ENCODE measurements at places on chromosomes 6 and 20.
A peak's percentile ranks its signal among the peaks of the same experiment; 100 is the strongest.

DNA sequence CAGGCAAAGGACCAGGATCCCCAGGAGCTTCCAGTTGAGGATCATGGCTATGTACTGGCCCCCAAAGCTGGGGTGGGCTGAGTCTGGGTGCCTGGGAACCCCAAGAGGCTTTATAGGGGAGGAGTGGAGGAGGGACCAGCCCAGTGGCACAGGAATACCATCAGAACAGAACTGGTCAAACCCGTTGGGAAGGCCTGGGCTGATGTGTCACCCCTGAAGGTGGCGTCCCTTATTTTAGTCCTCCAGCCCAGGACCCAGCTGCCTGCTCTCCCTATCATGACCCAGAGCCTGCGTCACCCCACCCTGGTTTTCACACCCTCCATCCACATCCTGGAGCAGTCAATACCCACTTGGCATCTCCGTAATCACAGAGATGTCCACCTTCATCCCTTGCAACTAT, at the start of gene PSORS1C2:
Gene PSORS1C2 (minus strand): TSS at position 85 of the 400 bp plus-strand sequence. CDS start 40 bp downstream, at position 45.
- no peak for DNase-seq

DNA sequence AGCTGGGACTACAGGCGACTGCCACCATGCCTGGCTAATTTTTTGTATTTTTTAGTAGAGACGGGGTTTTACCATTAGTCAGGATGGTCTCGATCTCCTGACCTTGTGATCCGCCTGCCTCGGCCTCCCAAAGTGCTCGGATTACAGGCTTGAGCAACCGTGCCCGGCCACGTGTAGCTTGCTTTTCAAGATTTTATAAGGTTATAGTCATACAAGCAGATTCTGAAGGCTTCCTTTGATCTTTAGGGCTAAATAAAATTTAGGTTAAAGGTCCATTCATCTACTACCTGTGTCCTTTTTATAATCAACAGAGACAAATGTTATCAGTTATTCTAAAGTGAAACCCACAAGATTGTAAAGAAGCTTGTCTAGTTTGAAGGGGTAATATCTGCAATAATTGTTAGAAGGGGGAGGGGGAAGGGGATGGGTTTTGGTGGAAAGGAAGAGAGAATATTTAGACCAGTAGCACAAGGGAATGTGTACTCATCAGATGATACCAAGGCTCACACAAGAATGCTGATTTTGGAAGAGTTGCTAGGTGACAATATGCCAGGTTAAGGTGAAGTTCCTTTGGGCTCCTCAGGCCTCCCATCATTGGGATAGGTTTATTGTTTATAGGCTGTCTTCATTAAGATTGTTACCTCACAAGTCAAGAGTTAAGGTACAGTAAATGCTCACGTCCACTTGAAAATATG, 284.7 kb downstream of the ALDH8A1 start:
- no peak for DNase-seq

DNA sequence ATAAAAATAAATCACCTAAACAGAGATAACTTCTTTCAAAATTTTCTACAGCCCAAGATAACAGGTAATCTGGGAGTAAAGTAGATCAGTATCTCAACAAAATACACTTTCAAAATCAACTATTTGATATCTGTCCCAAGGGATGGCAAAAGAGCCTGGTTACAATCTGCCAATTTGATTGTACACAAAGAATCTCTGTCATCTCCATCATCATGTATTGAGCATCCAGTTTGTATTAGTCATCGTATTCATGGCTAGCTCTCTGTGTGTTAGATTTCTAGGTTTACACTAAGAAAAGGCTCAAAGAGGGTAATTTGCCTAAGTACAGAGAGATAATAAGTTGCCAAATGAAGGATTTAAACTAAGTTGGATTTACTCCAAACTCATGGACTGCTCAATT, 329.0 kb upstream of the NRSN1 start:
- no peak for DNase-seq

- DNase-seq, result no peak
Measured at GRCh38 chr6:56556751-56557540, 85.7 kb downstream of the DST start.

- DNase-seq, result no peak
Measured at GRCh38 chr20:25863536-25864325, 167.1 kb upstream of the ZNF337 start.

GRCh38 chr6:141809901-141810300, 322.8 kb upstream of the GJE1 start:
- DNase-seq, result no peak

- DNase-seq, result no peak
Measured at GRCh38 chr6:99993533-99994251, at the start of gene MCHR2. Gene MCHR2, minus strand, starts transcription at chr6:99994223. Its CDS starts 38,076 bp downstream, at chr6:99956147.

DNA sequence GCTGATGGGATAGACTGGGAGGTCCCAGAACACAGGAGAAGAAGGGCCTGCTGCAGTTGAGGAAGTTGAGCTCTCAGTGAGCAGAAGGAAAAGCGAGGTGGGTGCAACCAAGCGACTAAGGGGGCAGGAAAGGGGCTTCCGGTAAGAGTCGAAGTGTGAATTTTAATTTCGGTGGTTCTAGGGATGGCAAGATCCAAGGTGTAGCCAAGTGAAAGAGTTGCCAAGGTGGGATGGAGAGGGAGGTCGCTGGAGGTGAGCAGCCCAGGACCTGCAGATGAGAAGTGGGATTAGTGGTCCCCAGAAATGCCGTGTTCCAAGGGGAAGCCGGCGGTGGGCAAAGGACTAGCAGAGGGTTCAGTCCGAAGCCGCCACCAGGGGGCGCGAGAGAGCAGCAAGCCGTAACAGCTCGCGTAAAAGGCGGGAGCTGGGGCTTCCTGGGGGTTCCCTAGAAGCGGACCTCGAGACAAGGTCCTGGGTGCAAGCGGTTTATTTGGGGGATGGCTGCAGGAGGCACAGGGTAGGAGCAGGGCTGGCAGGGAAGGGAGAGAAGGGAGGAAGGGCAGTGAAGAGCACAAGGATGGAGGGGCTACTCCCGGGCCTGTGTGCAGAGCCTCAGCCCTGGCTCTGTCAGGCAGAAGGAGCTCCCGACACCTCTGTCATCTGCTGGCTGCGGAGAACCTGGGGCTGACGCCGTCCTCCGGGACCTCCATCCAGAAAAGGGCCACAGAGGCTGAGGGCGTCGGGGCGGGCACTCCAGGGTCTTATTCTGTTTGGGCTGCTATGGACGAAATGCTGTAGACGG, 103.6 kb downstream of the PAX1 start:
- peak; percentile 12 for DNase-seq

DNA sequence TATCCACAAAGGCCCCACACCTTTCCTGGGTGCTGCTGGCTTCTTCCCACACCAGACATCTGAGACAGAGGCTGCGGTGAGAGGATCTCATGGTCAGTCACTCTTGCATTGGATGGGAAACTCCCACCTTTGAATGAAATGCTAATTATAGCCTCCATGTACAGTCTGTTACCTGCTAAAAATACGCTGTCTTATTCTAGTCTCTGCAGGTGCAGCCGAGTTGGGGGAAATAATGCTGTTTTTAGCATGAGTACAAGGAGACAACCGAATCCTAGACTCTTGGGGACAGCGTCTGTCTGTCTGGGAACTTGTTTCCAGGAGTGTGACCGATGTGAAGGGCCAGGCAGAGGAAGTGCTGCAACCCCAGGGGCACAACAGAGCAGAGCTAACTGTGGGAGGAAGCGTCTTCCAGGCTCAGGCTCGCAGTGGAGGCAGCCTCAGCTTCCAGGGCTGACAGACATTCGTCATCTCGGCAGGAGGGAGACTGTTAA, 286.2 kb downstream of the PREX1 start:
- DNase-seq, result no peak

GRCh38 chr6:127900935-127901334, at the start of gene THEMIS:
Gene THEMIS, minus strand, starts transcription at chr6:127901058. Its CDS starts 126 bp downstream, at chr6:127900932.
- DNase-seq, result no peak

GRCh38 chr6:80206758-80207157, 100.3 kb downstream of the BCKDHB start:
- DNase-seq, result no peak

DNA sequence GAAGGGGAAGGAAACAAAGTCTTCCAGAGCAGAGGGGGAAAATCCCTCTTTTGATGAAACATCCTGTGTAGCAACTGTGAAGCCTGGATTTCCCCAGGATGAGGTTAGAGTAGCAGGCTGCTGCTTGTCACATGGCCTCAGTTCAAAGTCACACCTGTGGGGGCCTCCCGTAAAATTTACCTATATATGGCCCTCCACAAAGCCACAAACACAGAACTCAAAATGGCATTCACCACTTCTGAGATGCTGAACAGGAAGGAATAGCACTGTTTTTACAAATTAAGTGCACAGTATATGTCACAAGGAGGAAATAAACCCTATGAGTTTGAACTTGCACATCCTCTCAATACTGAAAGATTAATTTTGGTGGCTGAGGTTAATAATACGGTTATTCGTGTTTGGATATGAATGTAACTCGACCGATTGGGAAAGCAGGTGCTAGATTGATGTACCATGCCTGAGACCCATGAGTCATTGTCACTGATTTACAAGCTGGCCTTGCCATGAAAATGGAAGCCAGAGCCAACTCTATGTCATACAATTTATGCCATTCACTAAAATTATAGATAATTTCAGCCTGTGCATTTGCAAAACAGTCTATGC, 70.6 kb downstream of the SGK1 start:
- peak; percentile 43 for DNase-seq

- no peak for DNase-seq
Measured at GRCh38 chr6:163328411-163328810, 86.1 kb upstream of the QKI start.

- no peak for DNase-seq
Measured at GRCh38 chr6:17730078-17730704, 23.5 kb upstream of the NUP153 start.

DNA sequence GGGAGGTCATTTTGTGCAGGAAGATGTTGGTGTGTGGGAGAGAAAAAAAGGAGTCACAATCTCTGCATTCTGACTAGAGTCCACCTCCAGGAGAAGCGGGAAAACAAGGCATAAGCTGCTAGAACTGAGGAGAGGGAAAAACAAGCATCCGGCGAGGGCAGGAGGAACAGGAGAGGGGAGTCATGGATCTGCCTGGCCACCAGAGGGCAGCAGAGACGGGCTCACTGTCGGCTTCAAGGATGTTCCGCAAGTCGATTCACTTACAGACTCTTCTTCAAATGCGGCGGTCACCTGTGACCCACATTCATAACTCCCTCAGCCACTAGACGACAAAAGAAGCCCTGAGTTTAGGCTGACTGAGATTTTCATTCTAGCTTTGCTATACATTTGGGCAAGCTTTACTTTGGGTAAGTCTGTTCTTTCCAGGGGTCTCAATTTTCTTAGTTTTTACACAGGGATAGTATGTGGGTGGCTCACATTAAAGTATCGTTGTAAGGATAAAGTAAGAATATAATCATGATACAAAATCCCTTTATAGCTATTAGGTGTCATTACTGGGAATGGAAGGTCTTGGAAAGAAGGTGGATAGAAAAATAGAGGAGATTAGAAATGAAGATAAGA, 6.6 kb upstream of the BTNL2 start:
- peak; percentile 83 for DNase-seq

DNA sequence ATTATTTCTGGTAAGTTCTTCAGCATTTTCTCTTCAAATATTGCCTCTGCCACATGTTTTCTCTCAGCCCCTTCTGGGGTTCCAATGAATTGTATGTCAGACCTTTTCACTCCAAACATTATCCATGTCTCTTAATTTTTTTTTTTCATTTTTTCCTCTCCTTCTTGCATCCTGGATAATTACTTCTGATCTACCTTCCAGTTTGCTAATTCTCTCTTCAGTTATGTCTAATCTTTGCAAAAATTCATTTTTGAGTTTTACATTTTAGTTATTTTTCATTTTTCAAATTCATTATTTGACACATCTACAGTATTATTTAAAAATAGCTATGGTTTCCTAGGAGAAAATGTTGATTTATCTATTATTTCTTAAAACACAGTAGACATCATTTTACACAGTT, 271.7 kb downstream of the TFAP2B start:
- DNase-seq, result no peak

- no peak for DNase-seq
Measured at GRCh38 chr6:127119102-127120022, 891 bp downstream of the RSPO3 start.

- DNase-seq, result peak; percentile 17
Measured at GRCh38 chr6:104682722-104683643, 176.7 kb downstream of the HACE1 start.

GRCh38 chr6:95408111-95408510, 169.2 kb upstream of the MANEA start:
- no peak for DNase-seq

DNA sequence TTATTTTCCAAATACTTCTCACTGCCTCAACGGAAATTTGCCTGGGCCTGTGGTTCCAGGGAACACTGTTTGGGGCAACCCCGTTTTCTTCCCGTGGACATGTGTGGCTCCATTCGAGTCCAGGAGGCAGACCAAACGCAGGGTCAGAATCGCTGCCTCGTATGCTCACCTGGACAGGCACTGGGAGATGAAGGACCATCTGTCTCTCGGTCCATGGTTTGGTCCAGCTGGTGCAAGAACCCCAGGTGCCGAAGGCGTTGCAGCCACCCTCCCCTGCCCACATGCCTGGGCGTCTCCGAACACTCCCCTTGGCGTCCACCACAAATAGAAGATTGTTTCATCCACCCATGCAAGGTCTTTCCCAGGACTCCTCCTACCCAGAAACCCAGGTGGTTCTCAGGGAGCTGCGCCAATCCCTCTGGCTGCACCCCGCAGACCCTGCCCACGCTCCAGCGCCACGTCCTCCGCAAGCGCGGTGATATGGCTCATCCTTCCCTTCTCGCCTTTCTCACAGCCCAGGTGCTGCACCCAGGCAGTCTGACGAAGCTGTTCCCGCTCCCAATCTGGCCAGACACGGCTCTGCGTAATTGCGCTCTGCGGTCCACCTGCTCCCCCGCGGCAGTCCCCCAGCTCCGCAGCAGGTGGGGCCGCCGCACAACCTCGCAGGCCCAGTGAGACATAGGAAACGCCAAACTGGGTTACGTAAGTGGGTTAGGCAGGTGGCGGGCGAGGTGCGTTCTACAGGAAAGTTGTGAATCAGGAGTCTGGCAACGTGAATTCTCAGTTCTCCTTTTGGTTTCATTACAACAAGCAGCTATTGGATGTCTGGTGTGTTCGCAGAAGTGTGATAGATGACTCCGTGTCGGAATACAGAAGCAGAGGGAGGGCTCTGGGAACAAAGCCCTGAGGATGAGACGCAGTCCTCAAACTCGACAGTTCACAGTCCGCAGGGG, 146.2 kb upstream of the ECI2 start:
- DNase-seq, result no peak

DNA sequence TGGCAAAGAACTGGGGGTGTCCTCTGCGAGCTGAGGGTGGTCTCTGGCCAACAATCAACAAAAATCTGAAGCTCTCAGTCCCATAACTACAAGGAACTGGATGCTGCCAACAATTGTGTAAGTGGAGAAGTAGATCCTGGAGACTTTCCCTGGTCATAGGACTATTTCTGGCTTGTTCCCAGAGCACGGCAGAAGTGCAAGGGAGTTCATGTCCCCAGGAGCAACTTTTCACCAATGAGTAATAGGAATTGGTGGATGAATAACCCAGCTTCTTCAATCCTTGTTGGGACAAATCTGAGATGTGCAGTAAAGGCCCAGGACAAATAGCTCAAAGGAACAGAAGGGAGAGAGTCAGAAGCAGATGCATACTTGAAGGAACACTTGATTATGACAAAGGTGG, 95.5 kb downstream of the QRSL1 start:
- DNase-seq, result no peak

DNA sequence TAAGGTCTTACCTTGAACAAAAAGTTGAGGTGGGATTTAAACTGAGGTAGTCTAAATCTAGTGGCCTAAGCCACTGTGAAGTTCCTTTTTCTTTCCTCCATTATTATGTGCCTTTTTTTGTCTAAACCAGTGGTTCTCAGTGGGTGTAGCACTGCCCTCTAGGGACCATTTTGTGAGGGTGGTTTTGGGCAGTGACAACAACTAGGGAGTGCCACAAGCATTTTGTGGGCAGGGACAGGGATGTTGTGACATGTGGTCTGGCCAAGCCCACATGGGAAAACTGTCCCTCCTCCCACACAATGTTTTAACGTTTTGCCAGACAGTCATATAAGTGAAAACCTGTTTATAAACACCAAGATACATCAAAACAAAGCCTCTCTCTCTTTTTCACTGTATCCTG, 899.4 kb upstream of the FLRT3 start:
- DNase-seq, result no peak
